ENCODE measurements at places on chromosomes 12 and 14. TPM values are rescaled to one million over a fixed set of nuclear protein-coding genes. Genes with fewer than 3 reads are reported as not detected.
A peak's percentile ranks its signal among the peaks of the same experiment; 100 is the strongest.

- no peak for DNase-seq
Observed at GRCh38 chr12:71904629-71905028, 34.0 kb upstream of the TPH2 start.

- no peak for DNase-seq
Observed at GRCh38 chr12:24767016-24767415, 181.9 kb downstream of the BCAT1 start.

GRCh38 chr14:22837750-22838538, 1.6 kb downstream of the MMP14 start:
- DNase-seq: peak; percentile 69

GRCh38 chr12:53325511-53326061, 4.2 kb upstream of the AAAS start:
- peak; percentile 74 for DNase-seq

GRCh38 chr12:107990325-107990724, 138.8 kb upstream of the WSCD2 start:
- no peak for DNase-seq

- DNase-seq: no peak
Observed at GRCh38 chr14:35236806-35237205, 55.4 kb upstream of the PSMA6 start.

- no peak for DNase-seq
Observed at GRCh38 chr12:65810036-65810435, 14.2 kb upstream of the HMGA2 start.

GRCh38 chr12:30962047-30962446, 35.5 kb downstream of the TSPAN11 start:
- no peak for DNase-seq

- DNase-seq: no peak
Observed at GRCh38 chr12:50302686-50303085, 19.4 kb upstream of the LIMA1 start.

DNA sequence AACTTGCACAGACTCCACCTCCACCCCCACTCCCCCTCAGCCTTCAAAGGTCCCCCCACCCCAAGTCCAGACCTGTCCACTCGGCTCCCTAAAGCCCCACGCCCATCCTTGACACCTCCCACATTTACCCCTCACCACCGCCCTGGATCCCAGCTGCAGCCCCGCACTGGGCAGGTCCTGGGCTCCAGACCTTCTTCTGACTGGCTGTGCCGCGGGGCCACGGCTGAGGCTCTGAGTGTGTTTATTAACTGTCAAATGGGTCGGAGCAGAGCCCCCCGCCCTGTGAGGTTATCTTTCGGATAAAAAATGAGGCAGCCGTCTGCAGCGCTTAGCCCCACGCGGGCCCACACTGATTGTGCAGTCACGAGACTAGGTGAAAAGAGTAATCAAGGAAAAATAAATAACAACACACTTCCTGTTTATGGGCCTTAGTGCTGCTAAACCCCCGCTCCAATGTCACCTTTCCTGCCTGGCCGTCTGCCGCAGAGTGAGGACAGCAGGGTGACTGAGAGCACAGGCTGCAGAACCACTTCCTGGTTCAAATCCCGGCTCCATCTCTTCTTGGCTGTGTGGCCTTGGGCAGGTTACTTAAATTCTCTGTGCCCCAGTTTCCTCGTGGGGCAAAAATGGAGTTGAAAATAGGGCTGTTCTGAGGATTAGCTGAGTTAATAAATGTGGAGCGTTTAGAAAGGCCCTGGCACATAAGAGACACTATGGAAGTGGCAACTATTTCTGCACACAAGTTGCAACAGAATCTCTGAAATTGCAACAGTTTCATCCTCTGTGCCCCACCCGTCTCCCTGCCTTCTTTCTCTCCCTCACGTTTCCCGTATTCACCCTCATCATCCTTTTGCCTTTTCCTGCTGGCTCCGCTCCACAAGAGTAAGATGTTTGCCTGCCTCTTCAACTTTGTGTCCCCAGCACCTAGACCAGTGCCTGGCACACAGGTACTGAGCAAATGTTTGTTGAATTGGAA, 9.4 kb downstream of the SETD1B start:
- DNase-seq: peak; percentile 64

GRCh38 chr14:99757331-99758070, 35.7 kb upstream of the EML1 start:
- no peak for DNase-seq

DNA sequence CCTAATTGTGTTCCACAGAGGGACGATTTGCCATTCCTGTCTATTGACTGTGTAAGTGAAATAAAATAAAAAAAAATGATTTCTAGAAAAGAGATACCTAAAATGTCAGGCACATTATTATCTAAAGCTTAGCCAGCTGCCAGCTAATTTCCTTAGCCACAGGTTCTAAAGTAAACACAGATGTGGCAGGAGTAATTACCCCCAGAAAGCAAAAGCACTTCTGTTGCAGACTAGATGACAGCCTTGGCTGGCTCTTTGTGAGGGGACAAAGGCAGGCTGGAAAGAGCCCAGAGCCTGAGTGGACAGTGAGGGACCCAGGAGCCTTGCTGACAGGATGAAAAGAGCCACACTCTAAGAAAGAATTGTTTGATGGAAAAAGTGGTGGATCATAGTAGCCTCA, 418.1 kb downstream of the LRIG3 start:
- DNase-seq: no peak

DNA sequence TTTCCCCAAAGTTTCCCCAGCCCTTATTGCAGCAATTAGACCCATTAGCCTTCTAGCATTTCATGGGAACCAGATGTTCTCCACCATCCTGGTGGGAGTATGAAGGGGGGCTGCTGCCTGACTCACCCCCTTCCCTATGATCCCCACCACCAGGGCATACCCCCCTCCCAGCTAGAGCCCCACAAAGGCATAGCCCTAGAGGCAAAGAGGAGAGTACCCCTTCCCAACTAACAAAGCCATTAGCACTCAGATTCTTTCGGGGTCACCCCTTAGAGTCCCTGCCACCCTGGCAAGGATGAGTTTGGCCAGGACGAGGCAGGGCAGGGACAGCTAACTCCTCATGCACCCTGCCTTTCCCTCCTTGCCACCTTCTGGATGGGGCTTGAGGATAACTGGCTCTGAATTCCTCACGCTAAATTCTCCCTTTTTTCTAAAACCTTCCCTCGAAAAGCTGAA, 9.2 kb downstream of the RARG start:
- DNase-seq: no peak

DNA sequence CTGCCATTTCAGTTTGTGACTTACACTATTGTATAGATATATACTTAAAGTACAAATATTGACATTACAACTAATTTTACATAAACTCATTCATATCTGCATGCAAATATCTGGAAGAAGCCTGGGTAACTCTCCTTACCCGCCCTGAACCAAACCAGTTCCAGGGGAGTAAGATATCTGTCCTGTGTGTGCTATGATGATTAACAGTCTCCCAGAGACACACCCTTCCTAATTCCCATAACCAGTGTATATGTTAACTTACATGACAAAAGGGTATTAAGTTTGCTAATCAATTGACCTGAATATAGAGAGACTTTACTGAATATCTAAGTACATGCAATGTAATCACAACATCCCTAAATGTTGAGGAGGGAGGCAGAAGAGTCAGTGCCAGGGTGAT, 23.0 kb downstream of the PRB3 start:
- DNase-seq: no peak

DNA sequence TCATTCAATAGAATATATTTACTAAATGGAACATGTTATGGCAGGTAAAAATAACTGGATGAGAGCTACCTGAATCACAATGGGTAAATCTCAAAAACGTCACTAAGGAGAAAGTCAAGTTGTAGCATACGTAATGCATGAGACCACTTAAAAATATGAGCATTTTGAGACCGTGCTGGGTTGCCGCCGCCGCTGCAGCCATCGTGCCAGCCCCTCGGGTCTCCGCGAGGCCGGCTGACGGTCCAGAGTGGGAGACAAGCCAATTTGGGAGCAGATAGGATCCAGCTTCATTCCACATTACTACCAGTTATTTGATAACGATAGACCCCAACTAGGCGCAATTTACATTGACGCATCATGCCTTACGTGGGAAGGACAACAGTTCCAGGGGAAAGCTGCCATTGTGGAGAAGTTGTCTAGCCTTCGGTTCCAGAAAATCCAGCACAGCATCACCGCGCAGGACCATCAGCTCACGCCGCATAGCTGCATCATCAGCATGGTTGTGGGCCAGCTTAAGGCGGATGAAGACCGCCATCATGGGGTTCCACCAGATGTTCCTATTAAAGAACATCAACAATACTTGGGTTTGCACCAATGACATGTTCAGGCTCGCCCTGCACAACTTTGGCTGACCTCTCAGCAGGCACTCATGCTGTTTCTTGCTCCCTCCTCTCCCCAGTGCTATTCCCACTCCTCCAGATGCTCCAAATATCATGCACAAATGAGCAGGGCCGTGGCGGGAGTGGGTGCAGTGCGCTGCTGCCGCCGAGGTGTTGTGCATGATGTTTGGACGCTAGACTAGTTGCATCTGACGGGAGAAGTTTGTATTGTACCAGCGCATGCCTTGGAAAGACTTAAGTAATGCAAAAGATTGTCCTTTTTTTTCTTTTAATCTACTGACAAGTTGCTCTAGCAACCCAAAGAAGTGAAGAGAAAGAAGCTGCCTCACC, 6.3 kb upstream of the BRMS1L start:
- no peak for DNase-seq

DNA sequence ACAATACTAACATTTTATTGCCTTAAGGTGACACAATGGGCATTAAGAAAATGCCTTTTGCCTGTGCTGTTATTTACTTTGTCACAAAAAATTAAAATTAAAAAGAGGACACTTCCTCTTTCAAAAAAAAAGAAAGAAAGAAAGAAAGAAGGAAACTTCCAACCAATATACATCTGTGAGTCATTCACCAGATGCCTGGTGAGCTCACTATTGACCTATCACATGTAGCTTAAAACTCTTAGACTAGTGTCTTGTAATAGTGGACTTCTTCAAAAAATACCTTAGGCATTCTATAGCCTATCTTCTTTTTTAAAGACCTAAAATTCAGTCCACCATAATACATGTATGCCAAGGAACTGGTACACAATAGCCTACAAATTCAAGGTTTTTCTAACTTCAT, 4.9 kb upstream of the SOX5 start:
- no peak for DNase-seq

DNA sequence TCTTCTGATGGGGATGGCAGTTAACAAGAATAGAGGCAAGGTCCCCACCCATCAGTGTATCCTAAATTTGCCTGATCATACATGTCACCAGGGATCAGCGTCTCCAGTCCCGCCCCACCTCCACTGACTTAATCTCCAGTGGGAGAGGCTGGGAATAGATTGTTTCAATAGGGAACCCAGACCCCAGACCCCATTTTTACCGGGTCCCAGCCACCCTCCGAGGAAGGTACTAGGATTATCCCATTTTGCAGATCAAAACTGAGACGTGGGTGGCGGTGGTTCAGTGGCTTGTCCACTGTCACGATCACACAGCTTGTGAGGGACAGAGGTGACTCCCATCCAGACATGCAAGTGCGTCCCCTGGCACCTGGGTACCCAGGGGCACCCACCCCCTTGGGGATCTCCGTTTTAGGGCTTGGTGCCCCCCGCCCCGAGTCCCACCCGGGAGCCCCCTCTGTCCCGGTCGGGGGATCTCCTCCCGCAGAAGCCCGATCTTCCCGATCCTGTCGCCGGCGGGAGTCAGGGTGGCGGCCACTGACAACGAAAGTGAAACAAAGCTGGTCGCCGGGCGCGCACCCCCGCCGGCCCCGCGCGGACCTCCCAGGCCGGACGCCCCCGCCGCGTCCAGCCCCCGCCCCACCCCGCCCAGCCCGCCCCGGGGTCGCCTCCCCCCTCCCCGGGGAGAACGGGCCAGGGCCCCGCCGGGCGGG, 523 bp downstream of the WSB2 start:
- DNase-seq: peak; percentile 78

DNA sequence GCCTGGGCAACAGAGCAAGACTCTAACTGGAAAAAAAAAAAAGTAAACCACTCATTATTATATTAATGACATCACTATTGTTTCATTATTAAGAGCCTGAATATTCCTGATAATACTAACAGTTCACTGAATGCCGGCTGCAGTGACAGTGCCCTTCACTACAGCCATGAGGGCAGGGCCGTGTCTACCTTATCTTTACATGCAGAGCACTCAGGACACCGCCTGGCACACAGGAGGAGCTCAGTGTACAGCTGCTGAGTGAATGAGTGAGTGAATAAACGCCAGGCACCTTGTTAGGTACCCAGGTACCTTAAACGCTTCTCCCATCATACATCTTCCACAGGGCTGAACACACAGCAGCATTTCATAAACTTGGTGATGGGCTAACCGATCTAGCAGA, 23.2 kb downstream of the ZFYVE1 start:
- peak; percentile 8 for DNase-seq

- DNase-seq: peak; percentile 37
Observed at GRCh38 chr12:11797317-11797913, 147.9 kb downstream of the ETV6 start.

- no peak for DNase-seq
Observed at GRCh38 chr14:69613312-69614073, 2.1 kb downstream of the SUSD6 start.

- no peak for DNase-seq
Observed at GRCh38 chr12:59600171-59600570, 4.3 kb downstream of the SLC16A7 start.

- peak; percentile 4 for DNase-seq
Observed at GRCh38 chr12:66962290-66962689, 283.4 kb upstream of the GRIP1 start.

DNA sequence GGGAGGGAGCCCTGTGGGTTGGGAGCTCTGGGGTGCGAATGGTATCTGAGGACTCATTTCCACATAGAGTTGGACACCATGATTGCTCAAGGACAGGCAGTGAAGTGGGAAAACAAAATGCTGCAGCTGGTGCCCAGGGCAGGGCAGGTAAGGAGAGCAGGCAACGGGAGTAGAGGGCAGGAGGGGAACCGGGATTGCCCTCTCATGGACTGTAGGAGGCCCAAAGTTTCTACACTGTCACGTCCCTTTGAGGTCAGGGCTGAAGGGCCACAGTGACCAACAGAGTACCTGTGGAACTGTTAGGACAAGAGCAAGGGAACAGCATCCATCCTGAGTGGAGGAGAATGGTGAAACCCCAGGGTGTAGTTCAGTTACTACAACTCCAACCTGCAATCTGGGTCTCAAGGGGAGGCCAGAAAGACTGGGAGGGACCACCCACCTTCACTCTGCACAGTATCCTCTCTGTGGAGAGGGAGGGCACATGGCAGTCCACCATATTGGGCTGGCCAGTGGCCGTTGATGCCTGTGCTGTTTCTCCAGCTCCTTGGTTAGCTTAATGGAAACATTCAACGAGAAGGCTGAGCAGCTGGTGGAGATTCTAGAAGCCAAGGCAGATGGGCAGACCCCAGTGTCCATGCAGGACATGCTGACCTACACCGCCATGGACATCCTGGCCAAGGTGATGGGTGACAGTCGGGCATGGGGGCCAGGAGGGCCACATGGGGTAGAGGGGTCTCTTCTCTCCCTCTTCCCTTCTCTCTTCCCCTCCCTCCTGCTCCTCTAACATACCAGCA, 22.2 kb downstream of the CYP46A1 start:
- no peak for DNase-seq

ADAM20 gene
- not detected for total RNA-seq

HNRNPC gene
- 400 TPM for total RNA-seq

GLI1 gene
- 0.58 TPM for total RNA-seq

SLC15A4 gene
- total RNA-seq: 2.3 TPM

KRT6C gene
- not detected for total RNA-seq

LHX5 gene
- not detected for total RNA-seq

SERPINA1 gene
- 10.5 TPM for total RNA-seq

KIF26A gene
- total RNA-seq: 21.7 TPM

RNFT2 gene
- total RNA-seq: not detected

Measured in stomach (tissue), 19 donors.